ENCODE measurements at places on chromosomes 3 and 15.

DNA sequence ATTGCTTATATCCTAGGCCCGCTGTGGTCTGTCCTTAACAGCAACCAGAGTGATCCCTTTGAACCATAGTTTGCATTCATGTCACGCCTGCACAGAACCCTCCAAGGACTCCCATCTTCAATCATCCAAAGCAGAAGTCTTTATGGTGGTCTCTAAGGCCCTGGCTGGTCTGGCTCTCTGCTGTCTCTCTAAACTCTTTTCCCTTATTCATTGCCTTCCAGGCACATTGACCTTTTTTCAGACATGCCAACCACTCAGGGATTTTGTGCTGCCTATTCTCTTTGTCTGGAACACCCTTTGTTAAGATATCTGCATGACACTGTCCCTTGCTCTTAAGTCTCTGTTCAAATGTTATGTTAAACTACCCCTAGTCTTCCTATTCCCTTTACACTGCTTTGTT is 21.9 kb upstream of the ZBTB47 start:
- DNase-seq, result no peak

DNA sequence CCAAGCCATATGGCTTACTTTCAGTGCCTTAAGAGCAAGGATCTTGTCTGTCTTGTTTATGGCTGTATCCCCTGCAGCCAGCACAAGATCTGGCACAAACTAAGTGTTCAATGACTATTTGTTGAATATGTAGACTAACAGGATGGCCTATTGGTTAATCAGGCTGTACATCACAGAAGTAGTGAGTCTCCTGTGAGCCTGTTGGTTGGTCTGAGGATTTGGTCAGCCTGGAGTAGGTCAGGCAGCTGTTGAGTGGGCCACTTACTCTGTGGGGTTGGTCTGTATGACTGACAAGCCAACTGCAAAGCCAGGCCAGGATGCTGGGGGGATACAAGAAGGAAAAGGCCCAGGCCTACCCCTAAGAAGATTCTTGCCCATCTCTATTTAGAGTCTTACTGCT is 33.4 kb upstream of the CILP start:
- DNase-seq, result no peak

DNA sequence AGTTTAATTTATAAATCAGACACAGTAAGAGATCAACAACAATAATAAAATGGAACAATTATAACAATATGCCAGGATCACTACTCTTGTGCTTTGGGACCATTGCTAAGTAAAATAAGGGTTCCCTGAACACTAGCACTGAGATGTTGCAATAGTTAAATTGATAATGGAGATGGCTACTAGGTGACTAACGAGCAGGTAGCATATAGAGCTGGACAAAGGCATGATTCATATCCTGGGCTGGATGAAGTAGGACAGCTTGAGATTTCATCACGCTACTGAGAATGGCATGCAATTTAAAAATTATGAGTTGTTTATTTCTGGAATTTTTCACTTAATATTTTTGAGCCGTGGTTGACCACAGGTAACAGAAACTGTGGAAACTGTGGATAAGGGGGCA is 20.7 kb upstream of the MYZAP start:
- DNase-seq, result no peak

- no peak for DNase-seq
These were observed 436.4 kb upstream of the KCNMB2 start for GRCh38 chr3:178099862-178100261.

DNA sequence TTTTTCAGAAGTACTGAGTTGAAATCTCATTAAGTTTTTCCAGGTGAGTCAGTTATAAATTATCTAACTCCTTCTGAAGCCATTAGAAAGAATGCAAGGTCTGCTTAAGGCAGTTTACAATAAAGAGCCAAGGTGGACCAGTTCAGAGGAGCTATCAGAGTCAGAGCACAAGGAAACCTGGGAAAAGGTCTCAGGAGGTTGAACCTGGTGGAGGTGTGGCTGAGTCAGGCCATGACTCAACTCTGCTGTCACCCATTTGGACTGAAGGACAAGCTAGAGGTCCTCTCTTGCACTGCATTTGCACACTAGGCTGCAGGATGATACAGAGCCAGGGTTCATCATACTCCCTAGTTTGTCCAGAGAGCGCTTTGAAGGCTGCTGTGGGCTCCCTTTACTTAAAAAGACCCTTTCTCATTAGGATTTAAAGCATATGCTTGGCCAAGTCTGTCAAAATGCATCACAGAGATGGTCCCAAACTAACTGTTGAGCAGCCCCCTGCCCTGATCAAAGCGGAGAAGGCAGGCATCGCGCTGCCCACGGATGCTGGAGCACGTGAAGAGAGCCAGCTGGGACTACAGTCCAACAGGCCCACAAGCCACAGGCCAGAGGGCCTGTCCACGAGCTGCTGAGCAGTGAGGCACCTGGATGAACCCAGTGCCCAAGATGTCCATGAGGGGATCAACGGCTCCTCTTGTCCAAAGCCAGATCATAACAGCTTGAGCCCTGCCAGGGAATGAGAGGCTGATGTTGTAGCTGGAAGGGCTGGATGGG is 26.0 kb upstream of the MRPS22 start:
- no peak for DNase-seq

- DNase-seq, result no peak
These were observed 6.9 kb upstream of the MST1R start for GRCh38 chr3:49910409-49911123.

DNA sequence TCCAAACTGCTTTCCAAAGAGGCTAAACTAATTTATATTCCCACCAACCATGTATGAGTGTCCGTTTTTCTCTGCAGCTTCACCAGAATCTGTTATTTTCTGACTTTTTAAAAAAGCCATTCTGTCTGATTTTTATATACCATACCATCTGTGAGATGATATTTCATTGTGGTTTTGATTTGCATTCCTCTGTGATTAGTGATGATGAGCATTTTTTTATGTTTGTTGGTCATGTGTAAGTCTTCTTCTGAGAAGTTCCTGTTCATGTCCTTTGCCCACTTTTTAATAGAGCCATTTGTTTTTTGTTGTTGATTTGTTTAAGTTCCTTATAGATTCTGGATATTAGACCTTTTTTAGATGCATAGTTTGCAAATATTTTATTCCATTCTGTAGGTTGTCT is 179.4 kb upstream of the ALCAM start:
- DNase-seq, result no peak

GRCh38 chr3:147160984-147161383 is 245.4 kb downstream of the ZIC4 start:
- DNase-seq, result no peak

DNA sequence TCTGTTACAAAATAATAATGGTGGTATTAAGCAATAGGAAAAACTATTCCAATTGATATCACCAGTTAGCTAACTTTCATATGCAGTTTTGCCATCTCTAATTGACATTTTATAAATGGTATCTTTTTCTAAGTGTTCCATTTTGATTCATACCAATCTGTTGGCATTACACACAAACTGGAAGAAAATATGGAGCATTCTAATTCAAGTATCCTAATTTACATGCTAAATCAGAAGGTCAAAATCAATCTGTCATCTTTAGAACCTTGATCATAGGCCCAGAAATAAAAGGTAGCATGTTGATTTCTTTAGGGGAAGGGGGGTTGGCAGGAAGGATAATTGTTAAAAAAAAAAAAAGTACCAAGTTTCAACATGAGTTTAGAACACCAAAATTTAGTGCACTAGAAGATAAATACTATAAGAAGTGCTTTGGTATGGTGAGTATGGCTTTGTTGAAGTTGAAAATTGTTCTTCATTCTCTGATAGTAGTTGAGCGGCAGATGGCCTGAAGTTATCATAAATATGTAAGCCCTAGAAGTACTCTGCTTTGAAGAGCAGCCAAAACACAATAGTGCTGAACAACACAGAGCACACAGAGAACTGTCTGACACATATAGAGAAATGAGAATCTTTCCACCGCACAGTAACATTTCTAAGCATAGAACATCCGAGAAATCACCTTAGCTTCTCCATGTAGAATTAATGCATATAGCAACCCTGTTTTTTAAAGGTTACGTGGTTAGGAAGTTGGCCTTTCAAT is 130.1 kb downstream of the TAFA4 start:
- DNase-seq, result no peak

DNA sequence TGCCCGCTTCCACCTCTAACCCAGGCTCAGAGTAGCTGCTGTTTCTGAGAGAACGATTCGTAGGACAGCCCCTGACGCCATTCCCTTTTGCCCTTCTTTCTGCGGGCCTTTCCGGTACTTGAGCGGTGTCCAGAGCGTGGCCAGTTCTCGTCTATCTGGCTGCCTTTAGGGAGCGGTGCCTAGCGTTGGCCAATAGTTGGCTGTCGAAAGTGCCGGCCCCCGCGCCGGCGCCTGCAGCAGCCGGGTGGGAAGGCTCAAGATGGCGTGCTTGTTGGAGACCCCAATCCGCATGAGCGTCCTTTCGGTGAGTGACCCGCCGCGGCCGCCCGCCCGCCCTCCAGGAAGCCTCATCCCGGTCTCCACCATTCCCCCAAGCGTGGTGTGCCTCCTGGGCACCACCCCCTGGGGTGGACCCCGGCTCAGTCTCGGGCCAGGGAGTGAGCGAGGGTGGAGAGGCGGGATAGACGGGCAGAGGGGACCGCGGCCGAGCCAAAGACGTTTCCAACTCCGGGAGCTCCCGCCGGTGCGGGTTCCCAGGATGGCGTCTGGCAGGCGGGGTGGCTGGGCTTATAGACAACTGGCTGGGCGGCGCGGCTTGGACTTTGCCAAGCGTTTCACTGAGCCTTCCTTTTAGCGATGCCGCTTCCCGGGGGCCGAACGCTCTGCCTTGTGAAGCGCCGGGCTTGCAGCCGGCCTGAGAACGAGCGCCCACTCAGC is at the start of gene ARMC8:
ARMC8 (plus strand) TSS at position 6 of the 717 bp plus-strand sequence; CDS start at position 260, 254 bp downstream.
- peak; percentile 62 for DNase-seq

GRCh38 chr15:94237903-94238302 is 6.5 kb downstream of the MCTP2 start:
- no peak for DNase-seq

GRCh38 chr3:112514527-112515128 is 15.4 kb upstream of the BTLA start:
- DNase-seq, result peak; percentile 53

DNA sequence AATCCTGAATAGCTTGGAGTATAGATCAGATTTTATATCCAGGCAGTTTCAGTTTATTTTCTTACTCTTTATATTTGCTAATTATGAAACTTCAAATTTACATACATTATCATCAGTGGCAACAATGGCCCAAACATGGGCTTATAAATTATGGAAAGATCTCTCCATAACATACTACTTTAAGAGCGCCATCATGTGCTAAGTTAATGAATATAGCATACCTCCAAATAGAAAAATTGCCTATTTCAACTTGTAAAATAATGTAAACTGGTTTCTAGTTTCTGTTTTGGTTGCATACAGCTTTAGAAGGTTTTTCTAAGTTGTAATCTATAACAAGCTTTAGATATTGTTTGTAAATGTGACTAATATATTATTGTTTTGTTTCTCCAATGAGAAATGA is 531.3 kb upstream of the UBE2E2 start:
- DNase-seq, result no peak

- DNase-seq, result no peak
These were observed 104.9 kb upstream of the AGBL1 start for GRCh38 chr15:85974742-85975141.

DNA sequence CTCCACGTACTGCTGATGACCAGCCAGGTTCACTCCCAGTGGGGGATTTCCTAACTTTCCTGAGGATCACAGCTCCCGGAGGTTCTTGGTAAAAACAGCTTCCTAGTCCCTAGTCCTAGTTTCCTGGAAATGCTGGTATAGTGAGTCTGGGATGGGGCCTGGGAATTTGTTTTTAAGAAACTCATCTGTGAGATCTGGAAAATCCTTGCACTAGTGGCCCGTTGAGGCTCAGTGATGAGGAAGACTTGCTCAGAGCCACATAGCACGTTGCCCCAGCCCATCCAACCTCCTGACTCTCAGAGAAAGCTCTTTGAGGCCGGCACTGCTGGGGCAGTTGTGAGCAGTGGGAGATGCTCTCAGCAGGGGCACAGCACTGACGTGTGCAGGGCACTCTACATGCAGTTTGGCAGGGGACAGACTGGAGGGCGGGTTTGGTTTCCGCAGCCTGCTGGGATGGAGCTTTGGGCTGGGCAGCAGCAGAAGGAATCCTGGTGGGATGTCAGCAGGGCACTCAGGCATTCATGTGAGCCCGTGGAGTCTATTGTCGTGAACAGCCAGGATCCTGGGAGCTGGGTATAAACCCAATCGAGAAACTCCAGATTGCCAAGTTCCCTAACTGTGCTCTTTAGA is 31.6 kb downstream of the SAXO2 start:
- no peak for DNase-seq

GRCh38 chr3:184513276-184514170 is 48.1 kb upstream of the EPHB3 start:
- DNase-seq, result peak; percentile 88

GRCh38 chr3:194212161-194212844 is 76.4 kb downstream of the HES1 start:
- DNase-seq, result no peak

DNA sequence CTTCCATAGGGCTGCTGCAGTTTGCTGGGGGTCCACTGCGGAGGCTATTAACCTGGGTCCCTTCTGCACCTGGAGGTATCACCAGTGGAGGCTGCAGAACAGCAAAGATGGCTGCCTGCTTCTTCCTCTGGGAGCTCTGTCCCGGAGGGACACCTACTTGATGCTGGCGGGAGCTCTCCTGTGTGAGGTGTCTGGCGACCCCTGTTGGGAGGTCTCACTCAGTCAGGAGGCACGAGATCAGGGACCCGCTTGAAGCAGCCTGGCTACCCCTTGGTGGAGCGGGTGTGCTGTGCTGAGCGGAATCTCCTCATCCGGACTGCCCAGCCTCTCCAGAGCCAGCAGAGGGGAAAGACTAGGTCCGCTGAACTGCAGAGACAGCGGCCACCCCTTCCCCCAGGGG is 56.0 kb upstream of the CTXND1 start:
- no peak for DNase-seq

DNA sequence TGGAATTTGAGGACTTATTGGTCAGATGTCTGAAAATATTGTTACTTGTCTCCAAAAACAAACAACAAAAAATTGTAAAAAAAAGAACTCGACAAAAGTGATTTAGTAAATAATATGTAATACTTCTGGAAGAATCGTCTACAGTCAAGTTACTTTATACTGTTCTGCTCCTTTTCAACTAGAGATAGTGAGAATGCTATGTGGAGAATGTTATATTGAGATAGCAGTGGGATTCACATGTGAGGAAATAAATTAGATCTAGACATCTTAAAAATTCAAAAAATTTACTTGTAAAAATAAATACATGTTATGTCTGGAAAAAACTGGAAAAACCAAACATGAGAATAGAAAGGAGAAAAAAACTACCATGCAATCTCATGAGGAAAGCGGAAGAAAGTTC is 64.9 kb downstream of the SGO1 start:
- DNase-seq, result no peak

DNA sequence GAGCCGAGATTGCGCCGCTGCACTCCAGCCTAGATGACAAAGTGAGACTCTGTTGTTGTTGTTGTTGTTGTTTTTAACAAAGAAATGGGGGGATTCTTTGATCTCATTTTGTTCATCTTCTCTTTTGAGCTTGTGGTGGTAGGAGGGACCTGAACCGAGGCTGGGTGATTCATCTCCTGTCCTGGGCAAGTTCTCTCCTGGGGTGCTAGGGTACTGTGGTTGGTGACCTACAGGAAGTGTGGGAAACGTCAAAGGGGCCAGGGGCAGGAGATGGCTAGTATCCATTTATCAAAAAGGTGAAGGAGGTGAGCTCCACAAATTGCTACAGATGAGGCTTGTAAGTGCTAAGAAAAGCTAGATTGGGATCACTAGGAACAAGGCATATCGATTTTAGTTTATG is 14.3 kb downstream of the PPCDC start:
- no peak for DNase-seq

Measured in thyroid gland (tissue), 4 donors.